Kidney epithelial cell (primary cell): ENCODE measurements at places on chromosomes 7 and 10.

DNA sequence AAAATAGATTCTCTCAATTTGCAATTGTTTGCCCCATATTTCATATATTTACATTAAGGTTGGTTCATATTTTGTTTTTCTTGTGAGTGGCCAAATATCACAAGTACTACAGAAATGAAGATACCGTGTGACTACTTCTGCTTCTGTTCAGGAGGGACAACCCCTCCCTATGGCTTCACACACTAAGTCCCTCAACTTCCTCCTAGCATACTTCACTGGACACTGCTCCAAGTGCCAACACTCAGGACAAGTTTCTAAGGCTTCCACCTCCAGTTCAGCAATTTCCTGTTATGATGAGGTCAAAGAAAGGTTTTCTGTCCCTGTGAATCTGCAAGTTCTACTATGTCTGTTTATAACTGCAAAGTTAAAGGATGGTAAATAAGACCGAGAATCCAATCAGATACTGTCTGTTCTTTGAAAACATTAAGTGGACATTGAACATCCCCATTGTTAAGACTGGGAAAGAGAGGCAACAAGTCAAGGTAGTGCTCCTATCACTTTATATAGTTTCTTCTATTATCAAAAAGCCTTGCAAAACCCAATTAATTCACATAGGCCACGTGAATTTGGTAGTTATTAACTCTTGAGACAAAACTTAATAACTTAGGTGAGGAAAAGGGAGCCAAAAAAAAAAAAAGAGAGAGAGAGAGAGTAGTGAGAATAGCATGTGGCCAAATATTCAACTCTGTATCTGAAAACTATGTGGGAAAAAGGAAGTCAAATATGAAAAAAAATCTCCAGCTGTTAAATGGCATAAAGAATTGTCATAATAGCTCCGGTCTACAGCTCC, 81.3 kb upstream of the DKK1 start:
- DNase-seq = no peak

- DNase-seq = no peak
These were observed 373.3 kb upstream of the PRKCQ start for GRCh38 chr10:6953271-6953801.

DNA sequence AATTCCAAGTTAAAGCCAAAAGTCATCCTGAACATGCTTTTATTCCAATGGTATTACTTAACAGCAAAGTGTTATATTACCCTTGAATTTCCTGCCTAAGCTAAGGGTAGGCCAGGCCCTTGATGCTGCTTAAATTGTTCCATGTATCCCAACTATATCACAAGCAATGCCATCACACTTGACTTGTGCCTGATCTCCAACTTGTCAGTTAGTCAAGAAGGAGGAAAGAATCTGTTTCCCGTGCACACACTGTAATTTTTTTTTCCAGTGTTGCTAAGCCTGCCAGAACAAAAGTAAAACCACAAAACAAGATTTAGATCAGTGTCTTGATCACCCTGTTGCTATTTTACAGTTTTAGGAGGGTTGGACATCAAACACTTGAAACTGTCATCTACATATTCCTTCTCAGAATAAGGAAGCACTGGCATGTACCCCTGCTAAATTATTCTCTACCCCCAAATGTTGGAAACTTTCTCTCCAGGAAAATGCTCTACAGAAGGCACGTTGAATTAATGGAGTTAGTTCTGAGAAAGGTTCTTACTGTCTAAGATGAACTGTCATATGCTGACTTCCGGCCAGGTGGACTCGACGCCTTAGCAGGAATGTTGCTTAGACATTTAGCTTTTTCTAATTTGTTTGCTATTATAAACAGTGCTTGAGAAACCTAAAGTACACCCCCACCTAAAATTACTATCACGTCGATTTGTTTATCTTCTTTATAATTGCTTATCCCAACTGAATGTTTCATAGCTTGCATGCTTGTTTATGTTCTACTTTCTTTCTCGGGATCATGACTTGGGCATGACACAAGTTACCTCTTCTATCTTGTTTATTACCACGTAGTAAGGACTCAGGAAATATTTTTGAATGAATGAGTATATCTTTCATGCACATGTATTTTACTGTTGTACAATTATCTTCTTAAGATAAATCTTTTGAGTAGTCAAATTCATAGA, 105.5 kb upstream of the ZNF438 start:
- no peak for DNase-seq

- no peak for DNase-seq
These were observed 72.6 kb upstream of the VWC2 start for GRCh38 chr7:49700841-49701240.

DNA sequence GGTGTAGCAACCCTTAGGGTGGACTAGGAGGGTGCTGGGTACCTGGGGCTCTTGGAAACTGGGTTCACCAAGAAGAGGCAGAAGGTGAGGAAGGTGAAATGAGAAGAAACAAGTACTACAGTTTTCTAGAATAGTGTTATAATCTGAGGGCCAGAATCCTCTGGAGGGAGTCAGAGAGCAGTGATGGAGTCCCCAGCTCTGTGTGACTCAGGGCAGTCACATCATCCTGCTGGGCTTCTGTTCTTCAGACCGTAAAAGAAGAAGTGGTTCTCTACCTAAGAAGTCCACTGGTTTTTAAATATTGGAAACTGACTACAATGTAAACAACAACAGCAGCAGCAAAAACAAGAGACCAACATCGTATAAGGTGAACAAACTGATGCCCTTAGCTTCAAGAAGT, 197.3 kb downstream of the PRPF18 start:
- no peak for DNase-seq

DNA sequence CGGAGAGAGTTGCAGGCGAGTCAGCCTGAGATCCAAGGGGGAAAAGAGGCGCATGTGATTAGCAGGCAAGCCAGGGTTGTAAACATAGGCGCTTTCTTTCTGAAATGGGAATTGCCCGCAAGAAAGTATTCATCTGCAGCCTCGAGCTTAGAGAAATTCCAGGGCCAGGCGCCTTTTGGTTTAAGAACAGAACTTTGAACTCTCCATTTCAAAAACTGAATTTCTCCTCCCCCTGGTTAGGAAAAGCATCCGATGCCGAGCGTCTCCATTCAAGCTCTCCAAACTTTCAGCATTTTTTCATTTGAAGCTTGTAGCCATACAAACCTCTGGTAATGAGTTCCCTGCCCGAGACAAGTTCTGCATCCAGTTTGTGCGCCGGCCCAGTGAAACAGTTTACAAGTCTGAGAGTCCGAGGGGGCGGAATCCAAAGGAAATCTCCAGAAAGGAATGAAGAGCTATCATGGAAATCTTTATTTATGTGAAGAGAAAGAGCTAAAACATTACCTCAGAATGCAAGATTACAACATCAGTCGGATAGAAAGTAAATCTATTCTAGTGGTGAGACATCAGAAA, 69.9 kb downstream of the FAM204A start:
- no peak for DNase-seq

DNA sequence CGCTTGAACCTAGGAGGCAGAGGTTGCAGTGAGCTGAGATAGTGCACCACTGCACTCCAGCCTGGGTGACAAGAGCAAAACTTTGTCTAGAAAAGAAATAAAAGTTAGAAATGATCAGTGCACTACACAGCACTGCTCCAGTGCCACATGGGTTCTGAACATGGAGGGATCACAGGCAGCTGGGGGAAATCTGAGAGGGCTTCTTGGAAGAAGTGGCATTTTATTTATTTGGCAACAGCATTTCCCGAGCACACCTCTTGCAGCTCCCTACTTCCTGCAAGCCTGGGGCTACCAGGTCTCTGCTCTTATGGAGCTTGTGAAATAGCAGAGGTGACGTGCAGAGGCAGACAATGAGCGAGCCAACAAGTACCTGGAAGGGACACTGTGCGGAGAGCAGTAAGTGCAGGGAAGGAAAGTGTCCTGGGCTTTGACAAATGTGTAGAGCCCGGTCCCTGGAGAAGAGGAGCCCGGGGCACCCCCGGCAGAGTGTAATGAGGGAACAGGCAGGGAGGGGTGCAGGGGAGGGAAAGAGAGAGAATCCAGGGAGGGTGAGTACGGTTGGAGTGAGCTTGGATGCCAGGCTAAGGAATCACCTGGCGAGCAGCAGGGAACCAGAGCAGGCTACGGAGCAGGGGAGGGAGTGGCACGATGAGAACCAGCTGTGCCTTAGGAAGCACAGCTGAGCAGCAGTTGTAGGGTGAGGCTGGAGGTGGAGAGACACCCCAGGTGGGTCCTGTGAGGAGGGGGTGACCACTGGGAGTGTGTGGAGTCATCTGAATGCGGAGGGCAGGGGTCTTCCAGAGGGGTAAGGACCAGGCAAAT, 104.6 kb upstream of the CTBP2 start:
- no peak for DNase-seq

DNA sequence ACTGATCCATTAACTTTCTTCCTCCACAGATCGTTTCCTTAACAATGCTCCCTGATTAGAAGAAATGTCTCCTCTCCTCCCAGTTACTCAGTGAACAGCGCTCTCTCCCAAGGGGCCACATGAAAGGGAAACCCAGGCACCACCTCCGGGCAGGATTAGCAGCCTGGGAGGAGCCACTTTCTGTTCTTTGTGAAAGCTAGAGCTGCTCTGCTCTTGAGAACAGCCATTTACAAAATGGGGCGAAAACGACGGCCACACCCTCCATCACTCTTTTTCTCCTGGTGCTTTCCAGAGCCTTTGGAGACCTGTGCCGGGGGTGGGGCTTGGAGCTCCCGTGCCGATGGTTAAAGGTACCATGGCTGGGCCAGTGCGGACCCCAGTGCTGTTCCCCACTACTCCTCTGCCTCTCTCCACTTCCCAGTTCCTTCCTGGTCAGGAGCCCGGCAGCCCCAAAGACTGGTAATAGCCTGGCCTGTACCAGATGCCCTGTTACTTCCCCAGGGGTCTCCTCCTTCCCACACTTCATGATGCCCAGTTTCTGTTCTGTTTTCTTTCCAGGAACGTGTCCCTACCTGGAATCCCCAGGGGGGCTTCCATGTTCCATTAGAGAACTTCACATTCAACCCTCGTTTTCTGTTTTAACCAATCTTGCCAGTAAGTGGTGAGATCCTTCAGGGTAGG, 402.9 kb upstream of the GALNT17 start:
- DNase-seq = no peak

DNA sequence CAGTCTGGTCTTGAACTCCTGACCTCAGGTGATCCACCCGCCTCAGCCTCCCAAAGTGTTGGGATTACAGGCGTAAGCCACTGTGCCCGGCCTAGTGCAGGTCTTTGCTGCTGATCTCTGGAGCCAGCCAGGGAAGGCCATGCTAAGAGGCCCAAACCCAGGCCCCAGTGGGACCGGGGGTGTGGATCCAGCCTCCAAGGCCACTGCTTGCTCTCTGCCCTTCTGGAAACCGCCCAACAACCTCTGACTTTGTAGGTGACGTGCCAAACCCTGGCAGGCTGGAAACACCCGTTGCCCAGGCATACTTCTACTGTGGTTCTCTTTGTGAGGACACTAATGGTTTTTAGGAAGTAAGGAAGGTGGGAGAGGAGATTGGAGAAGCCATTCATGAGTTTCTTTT, 83.5 kb upstream of the GNA12 start:
- no peak for DNase-seq

- no peak for DNase-seq
These were observed 200.7 kb downstream of the IPMK start for GRCh38 chr10:58066979-58067378.

DNA sequence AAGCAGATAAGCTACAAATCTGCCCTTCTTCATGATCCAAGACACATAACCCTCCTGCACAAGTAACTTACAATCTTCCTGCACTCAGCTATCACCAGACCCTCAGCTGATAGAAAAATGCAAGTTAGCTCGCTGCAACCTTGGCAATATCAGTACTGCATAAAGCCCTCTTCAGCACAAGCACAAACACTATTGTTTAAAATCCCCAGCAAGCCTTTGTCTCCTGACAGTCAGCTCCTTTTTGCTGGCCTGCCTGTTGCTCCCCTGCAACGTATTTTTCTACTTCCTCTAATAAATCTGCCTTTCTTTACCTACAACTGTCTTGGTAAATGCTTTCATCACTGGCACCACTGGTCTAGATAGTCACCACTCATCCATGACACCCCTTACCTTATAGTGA, 59.8 kb downstream of the BAMBI start:
- DNase-seq = no peak

DNA sequence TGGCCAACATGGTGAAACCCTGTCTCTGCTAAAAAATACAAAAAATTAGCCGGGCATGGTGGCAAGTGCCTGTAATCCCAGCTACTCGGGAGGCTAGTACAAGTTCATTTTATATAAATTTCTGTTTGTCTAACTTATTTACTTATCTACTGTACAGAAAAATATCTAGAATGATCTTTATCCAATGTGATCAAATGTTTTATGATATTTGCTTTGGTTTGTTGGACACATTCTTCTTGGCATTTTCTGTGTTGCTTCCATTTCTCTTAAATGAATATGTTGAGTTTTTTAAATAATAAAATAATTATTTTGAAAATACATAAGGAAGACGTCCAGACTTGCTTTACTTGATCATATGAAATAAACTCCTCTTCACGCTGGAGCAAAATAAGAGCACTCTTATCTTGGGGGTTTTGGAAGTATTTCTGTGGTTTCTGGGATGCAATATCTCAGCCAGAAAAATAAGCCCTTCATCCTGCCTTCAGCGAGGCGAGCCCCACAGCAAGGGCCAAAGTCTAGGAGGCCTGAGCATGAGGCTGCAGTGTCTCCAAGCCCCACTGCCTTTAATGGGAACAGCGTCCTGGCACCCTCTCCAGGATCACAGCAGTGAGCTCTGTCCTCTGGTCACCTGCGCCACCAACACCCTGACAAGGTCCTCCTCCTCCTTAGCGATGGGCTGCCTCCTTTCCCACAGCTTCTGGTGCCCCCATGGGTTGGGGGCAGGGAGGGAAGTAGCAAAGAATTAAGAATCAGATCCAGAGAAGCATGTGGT, 480.2 kb downstream of the KCNMA1 start:
- DNase-seq = no peak

DNA sequence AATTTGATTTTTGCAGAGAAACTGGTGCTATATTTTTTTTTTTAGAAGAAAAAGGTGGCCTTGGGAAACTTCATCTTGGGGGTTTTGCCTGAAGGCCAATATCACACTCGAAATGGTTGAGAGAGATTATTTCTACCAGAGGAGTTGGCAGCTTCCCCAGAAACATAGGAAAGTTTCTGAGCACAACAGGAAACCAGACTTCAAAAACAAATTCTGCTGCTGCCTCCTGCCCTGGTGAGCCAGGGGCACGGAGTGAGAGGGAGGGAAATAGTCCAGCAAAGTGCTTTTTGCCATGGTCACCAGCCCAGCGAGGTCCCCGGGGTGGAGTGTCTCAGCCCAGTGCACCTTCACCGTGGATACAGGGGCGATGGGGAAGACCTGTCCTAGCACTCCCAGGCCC, 61.1 kb downstream of the FOXI2 start:
- no peak for DNase-seq

- DNase-seq = no peak
These were observed 175.7 kb downstream of the SEMA3D start for GRCh38 chr7:85011127-85011526.

DNA sequence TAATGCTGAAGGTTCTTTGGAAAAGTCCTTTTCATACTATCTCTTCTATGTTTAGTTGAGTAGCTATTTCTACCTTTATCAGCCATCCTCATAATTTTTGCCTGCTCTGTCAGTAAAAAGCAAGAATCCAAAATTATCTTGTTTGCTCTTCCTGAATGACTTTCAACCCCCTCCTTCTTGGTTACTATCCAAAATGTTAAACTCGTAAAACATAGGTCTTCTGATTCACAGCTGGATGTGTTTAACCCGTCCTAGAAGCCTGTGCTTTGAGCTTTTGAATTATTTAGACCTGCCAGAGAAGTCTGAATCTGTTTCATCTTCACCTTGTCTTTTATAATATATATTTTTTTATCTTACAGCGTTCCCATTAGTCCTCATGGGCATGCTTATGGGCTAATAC, 136.4 kb upstream of the MDFIC start:
- DNase-seq = no peak
